A673 (cell line): ENCODE measurements at places on chromosomes 4 and X.

GRCh38 chr4:836750-837301 lies 10.9 kb upstream of the CPLX1 start:
- DNase-seq = no peak

DNA sequence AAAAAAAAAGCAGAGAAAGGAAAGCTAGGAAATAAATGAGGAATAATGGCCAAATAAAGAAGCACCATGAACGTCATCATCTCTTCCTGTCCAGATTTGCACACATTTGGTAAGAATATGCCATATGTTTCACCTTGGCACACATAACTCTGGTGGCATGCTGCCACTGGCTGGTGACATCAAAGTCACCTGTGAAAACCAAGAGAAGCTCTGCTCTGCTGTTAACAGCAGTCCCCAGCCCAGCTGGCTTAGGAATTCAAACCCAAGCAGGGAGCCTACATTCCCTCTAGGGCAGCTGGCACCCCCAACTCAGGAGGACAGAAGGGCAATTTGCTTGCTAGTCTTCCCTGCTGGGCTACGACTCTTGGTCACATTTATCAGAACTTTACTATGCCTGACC lies 77.6 kb downstream of the RASL11B start:
- no peak for DNase-seq

DNA sequence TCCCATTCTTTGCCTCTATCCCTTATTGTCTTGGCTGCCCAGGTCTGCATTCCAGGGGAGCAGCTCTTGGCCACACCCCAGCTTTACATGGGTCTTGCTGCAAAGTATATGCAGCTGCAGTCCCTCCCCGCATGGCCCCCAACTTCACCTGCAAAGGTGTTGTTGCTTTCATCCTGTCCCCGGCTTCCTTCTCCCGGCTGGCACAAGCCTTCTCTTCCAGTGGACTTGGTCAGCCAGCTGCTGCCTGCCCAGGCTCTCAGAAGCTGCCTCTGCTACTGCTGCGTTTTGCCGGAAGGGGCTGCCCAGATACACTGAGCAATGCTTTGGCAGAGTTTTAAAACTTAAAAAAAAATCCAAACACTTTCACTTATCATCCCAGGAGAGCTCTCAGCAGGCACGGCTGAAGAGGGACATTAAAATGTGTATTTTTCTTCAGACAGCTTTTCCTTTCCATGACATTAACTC lies 121.2 kb upstream of the PDLIM3 start:
- peak; percentile 3 for DNase-seq

DNA sequence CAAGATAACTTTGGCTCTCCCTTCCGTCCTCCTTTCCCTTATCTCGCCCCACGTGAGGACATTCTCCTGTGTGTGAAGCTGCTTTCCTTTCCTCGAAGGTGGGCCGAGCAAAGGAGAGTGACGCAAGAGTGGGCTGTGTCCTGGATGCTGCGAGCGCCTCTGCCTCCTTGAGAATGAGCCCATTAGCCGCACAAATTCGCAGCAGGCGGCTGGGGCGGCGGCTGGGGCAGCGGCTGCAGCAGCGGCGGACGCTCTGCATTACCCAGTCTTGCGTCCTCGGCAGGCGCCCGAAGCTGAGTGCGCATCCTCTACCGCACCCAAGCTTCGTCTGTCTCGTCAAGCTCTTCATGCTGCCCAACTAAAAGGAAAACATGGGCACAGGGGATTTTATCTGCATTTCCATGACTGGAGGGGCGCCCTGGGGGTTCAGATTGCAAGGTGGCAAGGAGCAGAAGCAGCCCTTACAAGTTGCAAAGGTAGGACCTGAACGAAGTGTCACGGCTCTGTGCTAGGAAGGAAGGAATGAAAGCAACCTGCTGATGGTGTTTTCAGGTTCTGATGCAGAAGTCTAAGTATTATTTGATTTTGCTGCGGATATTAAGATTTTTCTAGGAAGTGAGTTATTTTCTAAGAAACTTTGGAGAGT lies at the start of gene SYNPO2:
TSS of gene SYNPO2 (plus strand) at position 189 of the 646 bp plus-strand sequence. CDS start at position 372, 183 bp downstream.
- DNase-seq = peak; percentile 81

DNA sequence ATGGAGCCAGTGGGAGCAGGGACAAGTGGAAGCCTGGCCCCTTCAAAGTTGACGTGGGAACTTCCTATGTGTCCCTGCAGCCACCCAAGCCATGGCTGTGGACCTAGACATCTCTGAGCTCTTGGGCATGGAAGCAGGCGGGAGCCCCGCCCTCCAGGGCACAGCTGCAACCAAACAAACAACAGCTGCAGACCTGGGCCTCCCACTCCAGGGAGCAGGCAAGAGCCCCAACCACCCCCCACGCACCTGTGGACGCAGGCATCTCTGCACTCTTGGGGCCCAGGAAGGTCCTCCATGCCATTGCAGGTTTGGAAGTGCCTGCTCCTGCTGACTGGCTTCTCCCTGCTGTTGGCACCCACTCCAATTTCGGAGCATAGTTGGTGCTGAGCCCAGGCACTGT lies 118.6 kb downstream of the ZMAT1 start:
- DNase-seq = no peak

GRCh38 chr4:184885602-184886001 lies 59.8 kb upstream of the ACSL1 start:
- no peak for DNase-seq

GRCh38 chrX:97847885-97848679 lies 964.4 kb downstream of the RPA4 start:
- no peak for DNase-seq

GRCh38 chr4:149955780-149956390 lies 122.4 kb upstream of the DCLK2 start:
- no peak for DNase-seq

DNA sequence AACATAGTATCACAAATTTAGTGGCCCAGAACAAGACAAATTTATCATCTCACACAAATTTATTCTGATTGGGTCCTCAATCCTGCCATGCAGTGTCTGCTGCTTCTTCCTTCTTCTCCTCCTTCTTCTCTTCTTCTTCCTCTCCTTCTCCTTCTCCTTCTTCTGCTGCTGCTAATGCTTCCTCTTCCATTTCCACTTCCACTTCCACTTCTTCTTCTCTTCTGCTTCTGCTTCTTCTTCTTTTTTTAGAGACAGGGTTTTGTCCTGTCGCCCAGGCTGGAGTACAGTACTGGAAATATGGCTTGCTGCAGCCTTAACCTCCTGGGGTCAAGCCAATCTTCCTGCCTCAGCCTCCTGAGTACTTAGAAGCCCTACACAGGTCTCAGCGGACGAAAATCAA lies 37.5 kb downstream of the FGFBP1 start:
- DNase-seq = no peak
